Right atrium auricular region (tissue), 2 donors: ENCODE measurements at places on chromosomes 13 and 19. TPM values are rescaled to one million over a fixed set of nuclear protein-coding genes. Genes with fewer than 3 reads are reported as not detected.

Gene LATS2
- total RNA-seq = 20.9 TPM

GRCh38 chr13:110553417-110553816, 8.1 kb downstream of the RAB20 start:
- no peak for DNase-seq

Gene VSIG10L
- 0.79 TPM for total RNA-seq

GRCh38 chr13:98892821-98893220, 85.0 kb downstream of the DOCK9 start:
- DNase-seq = no peak

Gene MBD3L3
- not detected for total RNA-seq
